ENCODE measurements at places on chromosomes 11 and 22. TPM values are rescaled to one million over a fixed set of nuclear protein-coding genes. Genes with fewer than 3 reads are reported as not detected.

GSTT2 gene
- not detected for total RNA-seq

WNT7B gene
- 6.2 TPM for total RNA-seq

LIN7C gene
- 57.3 TPM for total RNA-seq

CCDC88B gene
- 6.4 TPM for total RNA-seq

MS4A7 gene
- 8.5 TPM for total RNA-seq

GP1BB gene
- total RNA-seq: 19.0 TPM

POLD3 gene
- 15.0 TPM for total RNA-seq

HORMAD2 gene
- not detected for total RNA-seq
